AML-193 (cell line): ENCODE measurements at places on chromosomes 5 and 9.

GRCh38 chr9:36433386-36433785, 33.3 kb upstream of the RNF38 start:
- DNase-seq: no peak

DNA sequence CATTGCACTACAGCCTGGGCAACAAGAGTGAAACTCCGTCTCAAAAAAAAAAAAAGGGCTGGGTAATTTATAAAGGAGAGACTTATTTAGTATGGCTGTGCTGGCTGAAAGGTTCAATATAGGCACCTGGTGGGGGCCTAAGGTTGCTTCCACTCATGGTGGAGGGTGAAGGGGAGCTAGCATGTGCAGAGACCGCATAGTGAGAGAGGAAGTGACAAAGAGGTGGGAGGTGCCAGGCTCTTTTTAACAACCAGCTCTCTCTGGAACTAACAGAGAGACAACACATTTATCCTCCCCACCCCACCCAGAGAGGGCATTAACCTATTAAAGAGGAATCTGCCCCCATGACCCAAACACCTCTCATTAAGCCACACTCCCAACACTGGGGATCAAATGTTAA, 28.9 kb upstream of the SERINC5 start:
- DNase-seq: no peak

DNA sequence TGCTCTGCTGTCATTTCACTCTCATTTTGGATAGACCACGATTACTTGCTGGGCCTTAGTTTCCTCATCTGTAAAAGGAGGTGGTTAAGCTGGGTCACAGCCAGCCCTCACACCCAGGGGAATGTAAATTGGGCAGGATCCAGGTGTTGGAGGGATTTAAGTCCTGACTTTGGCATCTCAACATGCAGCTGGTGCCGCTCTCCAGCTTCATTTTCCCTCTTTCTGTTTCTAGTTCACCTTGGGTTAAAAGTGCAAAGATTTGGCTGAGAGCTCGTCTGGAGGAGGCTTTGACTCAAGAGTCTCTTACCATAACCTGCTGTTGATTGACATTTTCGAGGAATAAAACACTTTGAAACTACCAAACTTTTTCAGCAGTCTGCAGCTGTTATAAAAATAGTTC, 144.3 kb upstream of the DHFR start:
- DNase-seq: no peak

GRCh38 chr9:130634801-130635200, 29.6 kb upstream of the PRDM12 start:
- no peak for DNase-seq

DNA sequence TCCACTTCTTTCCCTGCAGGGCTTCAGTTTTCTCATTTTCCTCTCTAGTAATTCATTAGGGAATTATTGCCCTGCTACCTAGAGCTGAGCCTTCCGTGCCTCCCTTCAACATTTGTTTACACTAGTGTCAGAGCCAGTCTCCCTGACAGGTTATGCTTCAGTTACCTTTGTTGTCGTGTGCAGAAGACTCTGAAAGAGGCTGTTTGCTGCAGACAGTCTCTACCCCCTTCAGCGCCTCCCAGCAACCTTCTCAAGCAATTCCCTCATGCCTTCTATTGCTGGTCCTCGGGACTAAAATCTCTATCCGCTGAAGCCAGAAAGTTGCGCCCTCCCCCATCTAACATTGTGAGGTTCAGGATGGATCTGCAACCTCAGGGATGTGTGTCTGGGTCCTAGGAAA, 12.8 kb downstream of the RALGPS1 start:
- DNase-seq: no peak

DNA sequence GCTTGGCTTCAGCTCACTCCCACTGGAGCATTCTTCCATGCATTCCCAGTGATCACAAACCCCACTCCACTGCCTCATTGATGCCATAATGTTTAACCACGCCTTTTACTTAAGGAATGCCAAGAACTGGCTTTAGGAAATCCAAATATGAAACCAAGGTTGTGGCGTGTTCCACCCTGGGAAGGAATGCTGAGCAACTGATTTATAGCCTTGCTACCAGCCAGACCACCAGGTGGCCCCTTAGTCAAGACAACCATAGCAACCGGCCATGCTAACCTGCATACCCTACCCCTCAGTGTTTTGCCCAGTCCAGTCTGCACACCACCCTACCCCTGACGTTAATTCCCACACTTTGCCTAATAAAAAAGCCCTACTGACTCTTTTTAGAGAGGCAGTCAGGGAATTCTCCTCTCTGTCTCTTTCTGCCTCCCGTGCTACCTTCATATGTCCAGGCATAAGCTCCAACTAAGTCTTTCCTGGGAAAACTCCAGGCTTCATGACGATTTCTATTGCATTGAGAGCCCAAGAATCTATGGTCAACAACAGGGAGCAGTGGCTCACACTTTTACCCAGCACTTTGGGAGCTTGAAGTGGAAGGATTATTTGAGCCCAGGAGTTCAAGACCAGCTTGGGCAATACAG, 27.0 kb upstream of the PRRC2B start:
- no peak for DNase-seq

DNA sequence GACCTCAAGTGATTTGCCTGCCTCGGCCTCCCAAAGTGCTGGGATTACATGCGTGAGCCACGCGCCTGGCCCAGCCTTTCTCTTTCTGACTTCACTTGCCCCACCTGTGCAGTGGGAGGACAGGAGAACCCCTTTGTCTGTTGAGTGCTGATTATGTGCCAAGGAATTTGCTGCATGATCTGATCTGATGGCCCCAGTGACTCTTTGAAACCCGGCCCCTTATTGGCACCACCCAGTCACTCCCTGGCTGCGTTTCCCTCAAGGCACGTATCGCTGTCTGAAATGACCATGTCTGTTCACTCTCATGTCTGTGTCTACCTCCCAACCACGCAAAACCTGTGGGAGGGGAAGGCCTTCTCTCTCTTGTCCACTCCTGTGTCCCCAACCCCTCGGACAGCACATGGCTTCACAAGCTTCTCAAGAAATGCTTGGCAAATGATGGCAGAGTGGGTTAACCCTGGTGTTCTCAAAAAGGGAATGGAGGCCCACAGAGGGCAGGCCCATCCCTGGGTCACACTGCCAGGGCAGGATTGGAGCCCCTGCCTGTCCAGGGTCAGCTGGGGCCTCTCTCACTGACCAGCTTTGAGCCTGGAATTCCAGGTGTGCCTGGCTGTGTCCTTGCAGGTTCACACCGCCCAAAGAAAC, 21.9 kb downstream of the NEK6 start:
- no peak for DNase-seq
